ENCODE measurements at places on chromosomes 1 and 21.

DNA sequence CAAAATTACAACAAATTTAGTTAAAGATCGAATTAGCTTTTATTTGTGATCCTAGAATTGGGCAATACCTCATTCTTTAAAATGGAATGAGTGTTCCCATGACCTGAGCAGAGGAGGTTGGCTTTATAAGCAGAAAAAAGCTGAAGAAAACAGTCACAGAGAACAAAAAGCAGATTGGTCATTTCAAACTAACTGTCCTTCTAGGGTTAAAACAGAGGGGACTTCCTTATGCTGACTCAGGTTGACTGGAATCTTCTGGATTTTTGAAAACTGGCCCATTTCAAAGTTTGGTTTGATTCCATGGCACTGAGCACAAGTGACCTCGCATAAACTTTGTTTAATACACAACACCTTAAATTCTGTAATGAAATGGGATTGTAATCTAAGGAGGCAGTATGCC is 17.6 kb downstream of the NFASC start:
- no peak for DNase-seq

GRCh38 chr1:243315455-243315854 is 59.6 kb downstream of the SDCCAG8 start:
- DNase-seq: no peak

- no peak for DNase-seq
Measured at GRCh38 chr1:212188599-212189351, 96.4 kb upstream of the PPP2R5A start.

- no peak for DNase-seq
Measured at GRCh38 chr1:47703981-47704596, 266.2 kb downstream of the FOXD2 start.

GRCh38 chr1:22817462-22817861 is 106.8 kb downstream of the EPHB2 start:
- no peak for DNase-seq

GRCh38 chr1:90522432-90522831 is 194.7 kb downstream of the BARHL2 start:
- no peak for DNase-seq

GRCh38 chr1:201250326-201251011 is 32.8 kb upstream of the PKP1 start:
- DNase-seq: no peak

- DNase-seq: no peak
Measured at GRCh38 chr1:56452027-56453011, 127.0 kb downstream of the PLPP3 start.

DNA sequence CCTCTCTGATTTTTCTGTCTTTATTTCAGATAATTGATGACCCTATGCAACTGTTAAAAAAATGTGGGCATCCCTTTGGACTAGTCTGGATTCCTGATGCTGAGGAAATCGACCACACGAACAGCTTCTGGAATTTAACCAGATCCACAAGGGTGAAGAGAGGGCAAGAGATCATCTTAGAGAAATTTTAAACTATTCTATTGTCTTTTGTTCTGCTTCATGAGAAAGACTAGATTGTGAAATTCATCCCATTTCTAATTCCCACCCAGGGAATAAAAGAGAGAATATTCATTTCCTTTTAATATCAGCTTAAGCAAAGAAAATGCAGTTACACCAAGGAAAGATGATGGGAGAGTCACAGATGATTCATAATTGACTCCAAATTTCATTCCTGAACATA is 71.8 kb downstream of the DUSP10 start:
- DNase-seq: no peak

DNA sequence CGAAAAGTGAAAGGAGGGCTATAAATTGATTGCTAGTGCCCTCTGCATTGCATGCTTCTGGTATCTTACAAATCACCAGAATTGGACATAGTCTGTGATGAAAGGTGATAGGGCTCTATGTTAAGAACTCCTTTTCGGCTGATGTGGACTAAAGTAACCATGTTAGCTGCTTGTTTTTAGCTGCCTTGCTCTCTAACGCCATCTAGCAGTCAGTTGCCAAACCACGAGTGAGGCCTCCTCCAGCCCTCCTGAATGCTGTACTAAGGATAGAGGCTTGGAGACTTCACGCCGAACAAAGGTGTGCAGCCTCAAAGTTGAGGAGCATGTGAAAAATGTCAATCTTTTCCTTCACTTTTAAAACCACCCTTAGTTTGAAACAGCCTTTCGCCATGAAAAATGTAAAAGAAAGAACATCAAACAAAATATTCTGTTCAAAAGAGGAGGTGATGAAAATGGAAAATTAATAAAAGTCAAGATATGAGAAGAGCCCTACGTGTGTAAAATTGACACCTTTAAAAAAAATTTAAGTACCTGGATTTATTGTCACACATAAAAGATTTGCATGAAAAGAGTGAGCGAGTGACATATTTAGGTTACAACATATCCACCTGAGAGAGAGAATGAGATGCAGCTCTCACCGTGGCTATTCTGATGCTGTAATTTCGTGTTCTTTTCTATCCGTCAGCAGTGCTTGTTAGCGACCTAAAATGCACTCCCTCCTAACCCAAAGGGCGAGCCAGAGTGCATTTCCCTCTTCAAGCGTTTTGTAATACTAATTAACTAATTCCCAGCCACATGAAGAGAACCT is 8.1 kb downstream of the LRRC53 start:
- peak; percentile 56 for DNase-seq

DNA sequence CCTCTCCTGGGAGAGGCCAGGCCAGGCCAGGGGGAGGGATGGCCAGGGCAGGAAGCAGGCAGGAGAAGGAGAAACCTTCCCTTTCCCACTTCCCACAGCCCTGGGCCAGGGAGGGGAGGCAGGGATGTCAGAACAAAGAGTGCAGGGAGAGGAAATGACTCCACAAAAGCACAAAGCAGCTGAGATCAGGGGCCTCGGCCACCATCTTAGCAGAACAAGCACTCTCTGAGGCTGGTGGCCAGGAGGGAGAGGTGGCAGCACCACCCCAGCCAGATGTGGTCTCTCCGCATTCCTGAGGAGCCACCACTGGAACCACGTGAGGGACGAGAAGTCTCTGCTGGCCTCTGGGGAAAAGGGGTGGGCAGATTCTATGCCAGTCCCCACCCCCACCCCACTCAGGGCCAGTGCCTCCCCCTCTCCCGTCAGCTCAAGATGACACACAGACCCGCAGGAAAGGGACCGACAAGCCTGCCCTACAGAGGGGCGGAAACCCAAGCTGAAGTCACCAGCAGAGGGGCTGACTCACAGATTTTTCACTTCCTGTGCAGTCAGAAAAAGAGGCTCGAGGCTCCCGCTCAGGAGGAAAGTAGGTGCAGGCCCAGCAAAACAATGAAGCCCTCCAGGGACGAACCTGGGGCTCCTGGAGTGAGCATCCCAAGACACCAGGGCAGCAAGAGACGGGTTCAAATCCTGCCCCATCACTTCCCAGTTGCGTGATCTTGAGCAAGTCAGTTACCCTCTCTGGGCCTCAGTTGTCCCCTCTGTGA is 24.1 kb upstream of the ALDH4A1 start:
- peak; percentile 50 for DNase-seq

DNA sequence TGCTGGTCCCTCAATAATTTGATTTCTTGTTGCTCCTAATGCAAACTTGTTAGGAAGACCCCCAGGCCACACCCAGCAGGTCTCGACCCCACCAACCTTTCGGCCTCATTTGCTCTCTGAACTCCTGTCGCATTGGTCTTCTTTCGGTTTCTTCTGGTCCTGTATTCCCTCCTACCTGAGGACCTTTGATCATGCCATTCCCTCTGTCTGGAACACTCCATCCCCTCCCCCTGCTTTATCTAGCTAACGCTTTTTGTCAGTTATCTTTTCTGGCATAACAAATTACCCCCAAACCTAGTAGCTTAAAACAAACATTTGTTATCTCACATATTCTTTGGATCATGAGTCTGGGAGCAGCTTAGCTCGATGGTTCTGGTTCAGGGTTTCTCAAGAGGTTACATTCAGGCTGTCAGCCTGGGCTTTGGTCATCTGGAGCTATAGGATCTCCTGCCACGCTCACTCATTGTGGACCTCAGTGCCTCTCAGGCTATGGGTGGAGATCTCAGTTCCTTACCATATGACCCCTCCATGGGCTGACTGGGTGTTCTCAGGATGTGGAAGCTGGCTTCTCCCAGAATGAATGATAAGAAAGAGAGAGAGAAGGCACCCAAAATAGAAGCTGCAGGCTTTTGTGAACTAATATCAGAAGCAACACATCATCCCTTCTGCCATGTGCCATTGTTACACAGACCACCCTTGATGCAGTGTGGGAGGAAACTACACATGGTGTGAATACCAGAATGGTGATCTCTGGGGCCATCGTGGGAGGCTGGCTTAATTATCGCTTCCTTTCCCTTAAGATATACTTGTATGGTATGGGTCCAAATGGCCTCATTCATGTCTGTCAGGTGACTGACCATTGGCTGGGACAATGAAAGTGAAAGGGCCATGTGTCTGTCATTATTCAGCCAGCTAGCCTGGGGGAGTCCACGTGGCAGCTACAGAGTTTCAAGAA is 29.1 kb upstream of the BCAR3 start:
- no peak for DNase-seq

GRCh38 chr1:189987509-189987908 is 490.2 kb downstream of the BRINP3 start:
- DNase-seq: no peak

DNA sequence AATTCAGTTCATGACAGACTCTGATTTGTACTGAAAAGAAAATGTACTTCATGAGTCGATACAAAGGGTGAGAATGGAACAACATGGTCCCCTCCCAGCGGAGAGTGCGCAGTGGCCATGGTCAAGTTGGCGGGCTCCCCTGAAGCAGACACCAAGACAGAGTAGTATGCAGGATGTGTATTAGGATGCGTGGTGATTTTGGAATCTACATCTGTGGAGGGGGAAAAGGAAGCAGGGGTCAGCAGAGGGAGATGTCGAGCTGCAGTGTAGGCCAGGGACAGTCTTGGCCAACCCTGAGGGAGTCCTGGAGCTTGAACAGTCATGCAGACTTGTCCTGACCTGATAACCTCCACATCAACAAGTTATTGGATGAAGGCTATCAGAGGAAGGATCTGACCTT is 481.0 kb downstream of the OMA1 start:
- DNase-seq: no peak

DNA sequence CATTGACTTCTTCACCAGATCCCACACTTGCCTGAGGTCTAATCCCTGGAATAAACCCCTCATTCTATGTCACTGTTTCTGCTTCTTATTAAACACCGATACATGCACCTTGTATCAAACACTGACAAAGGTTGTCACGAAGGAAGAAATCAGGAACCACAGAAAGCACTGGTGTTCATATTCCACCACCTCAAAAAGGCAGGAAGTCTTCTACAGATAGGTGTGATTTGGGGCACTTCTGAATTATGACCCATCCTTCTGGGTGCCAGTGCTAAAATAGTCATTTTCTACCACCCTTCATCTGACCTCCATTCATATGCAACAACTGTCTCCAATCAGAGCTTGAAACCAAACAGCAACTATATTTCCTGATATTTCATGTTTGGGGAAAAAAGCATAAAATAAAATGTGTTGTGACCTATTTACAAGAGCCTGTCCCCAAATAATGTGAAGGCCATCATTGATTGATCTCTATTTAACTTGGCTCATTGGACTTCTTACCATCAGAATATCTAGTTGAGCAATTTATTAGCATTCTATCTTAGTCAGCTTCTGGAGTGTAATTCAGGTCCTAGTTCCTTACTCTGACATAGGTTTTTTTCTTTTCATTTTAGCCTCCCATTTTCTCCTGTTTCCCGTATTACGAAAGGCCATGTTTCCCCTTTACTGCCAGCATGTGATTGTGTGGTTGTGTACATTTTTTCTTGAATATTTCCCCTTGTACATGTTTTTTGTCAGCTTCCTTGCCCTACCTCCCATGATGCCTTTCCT is 43.1 kb downstream of the DUSP10 start:
- no peak for DNase-seq

DNA sequence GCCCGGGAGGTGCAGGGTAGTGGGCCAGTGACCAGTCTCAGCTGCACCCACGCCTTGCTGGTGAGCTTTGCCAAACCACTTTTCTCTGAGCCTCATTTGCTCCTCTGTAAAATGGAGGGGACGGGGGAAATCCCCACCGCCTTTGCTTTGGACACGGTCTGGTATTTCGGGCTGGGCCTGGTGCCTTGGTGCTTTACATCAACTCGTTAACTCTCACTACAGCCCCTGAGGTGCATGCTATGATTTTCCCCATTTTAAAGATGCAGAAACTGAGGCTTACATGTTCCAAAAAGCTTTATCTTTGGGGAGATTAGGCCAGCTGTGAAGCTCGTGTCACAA is 116.1 kb upstream of the RUNX3 start:
- no peak for DNase-seq

All from hematopoietic multipotent progenitor cell treated with erythropoietin and hydrocortisone succinate and interleukin-3 and kit ligand, for 8 days (in vitro differentiated cells).